GM23248 (cell line): ENCODE measurements at places on chromosomes 13 and 19. TPM values are rescaled to one million over a fixed set of nuclear protein-coding genes. Genes with fewer than 3 reads are reported as not detected.

DNA sequence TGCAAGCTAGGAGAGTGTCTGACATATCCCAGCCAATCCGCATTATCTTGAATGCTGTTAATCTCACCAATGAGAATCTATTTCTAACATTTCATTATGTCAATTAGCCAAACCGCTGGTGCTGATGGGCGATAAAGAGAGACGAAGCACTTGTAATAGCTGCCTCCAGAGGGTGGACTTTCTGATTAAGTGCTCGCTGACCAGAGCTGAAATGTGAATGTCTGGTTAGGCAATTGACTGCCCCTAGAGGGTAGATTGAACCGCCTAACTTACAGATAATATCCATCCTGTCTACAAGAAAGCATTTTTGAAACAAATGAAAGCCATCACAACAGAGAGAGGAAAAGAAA, 552 bp upstream of the GRWD1 start:
- peak; percentile 97 for DNase-seq

- DNase-seq = peak; percentile 68
These were observed 84.0 kb downstream of the MZT1 start for GRCh38 chr13:72643311-72643989.

DNA sequence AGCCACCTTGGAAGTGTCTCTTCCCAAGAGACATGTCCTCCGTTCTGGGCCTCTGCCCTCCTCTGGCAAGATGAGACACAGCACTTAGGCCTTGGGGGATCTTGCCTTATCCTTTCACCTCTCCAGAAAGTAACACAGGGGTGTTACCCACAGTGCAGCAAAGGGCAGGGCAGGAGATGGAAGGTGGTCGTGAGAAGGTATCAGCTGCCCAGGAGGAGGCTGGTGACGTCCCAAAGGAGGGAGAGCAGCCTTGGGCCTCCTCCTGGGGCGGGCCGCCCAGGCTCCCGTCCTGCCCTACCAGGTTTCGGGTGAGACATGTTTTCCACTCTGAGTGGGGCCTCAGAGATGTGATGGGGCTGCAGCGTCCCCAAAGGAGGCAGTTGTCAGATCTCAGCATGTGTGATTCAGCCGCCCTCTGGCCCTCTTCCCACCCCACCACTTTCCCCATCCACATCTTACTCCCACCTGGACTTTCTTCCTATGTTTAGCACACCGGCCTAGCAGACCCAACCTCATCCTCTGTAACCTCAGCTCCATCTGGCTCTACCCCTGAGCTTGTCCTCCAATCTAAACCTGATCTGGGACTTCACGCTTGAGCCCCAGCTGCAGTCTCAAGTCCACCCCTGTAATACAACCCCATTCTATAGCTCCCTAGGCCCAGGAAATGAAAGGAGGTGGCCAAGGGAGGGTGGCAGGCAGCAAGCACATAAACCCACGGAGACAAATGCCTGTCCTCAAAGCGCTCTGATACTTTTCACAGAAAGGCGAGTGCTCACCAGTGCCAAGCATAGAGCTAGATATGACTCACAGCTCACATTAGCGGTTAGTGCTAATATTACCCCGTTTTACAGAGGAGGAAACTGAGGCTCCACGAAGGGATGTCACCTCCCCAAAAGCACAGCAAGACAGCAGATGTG, 9.3 kb downstream of the POU2F2 start:
- DNase-seq = no peak

- DNase-seq = peak; percentile 56
These were observed 244.5 kb downstream of the EFNB2 start for GRCh38 chr13:106291006-106291405.

LILRA1 gene
- not detected in 2 replicates for total RNA-seq

- DNase-seq = no peak
These were observed 6.3 kb upstream of the F10 start for GRCh38 chr13:113116206-113116800.
